ENCODE measurements at places on chromosomes 7 and 10.

DNA sequence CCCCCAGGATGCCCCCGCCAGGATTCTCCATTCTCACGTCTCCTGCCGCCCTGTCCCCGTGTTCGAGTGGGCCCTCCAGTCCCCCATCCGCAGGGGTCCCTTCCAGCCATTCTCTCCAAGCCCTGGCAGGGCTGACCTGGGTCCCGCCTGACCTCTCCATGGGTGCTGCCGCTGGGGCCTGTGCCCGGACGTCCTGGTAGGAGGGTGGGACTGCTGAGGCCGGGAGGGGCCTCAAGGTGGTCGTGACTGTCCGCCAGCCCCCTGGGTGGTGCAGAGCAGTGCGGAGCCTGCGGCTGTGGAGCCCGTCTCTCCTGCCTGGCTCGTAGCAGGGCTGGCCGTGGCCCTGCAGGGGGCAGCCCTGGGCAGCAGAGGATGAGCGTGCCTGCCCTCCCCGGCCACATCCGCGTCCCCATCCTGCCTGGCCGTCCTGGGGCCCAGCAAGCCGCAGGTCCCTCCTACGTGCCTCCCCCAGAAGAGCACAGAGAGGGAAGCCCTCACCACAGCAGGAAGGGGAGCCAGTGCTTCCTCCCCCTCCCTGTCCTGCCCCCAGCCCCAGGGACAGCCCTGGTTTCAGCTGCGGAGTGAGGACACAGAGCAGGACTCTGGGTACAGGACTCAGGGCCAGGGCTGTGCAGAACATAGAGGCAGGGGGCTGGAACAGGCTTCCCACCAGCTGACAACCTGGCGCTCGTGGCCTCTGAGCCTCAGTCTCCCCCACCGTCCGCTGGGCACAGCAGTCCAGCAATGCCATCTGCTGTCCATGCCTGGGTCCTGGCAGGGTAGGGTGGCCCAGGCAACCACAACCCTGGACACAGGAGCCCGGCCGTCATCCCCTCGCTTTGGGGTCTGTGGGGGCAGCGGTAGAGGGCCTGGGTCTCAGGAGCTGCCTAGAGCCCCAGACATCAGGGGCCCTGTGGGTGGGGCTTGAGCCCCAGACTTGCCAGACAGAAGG is 1.5 kb upstream of the GRIFIN start:
- DNase-seq: peak; percentile 50

GRCh38 chr10:83820033-83820432 is 319.3 kb upstream of the GHITM start:
- DNase-seq: no peak

DNA sequence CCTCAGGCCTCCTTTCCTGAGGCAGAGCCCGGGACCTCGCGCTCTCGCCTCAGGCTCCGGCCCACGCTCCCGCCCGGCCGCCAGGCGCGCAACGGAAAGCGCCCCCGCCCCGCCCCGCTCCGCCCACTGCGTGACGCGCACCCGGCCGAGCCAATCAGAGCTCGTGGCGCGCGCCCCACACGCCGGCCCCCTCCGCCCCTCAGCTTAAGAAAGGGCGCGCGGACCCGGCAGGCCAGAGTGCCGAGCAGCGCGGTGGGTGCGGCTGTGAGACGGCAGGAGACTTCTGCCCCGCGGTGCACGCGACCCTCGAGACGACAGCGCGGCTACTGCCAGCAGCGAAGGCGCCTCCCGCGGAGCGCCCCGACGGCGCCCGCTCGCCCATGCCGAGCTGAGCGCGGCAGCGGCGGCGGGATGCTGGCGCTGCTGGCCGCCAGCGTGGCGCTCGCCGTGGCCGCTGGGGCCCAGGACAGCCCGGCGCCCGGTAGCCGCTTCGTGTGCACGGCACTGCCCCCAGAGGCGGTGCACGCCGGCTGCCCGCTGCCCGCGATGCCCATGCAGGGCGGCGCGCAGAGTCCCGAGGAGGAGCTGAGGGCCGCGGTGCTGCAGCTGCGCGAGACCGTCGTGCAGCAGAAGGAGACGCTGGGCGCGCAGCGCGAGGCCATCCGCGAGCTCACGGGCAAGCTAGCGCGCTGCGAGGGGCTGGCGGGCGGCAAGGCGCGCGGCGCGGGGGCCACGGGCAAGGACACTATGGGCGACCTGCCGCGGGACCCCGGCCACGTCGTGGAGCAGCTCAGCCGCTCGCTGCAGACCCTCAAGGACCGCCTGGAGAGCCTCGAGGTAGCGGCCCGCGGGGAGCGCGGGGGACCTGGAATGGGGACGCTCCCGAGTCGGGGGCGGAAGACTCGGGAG is at the start of gene NPTX2:
NPTX2 (plus strand) TSS at position 235 of the 909 bp plus-strand sequence; CDS start at position 412, 177 bp downstream.
- DNase-seq: no peak

DNA sequence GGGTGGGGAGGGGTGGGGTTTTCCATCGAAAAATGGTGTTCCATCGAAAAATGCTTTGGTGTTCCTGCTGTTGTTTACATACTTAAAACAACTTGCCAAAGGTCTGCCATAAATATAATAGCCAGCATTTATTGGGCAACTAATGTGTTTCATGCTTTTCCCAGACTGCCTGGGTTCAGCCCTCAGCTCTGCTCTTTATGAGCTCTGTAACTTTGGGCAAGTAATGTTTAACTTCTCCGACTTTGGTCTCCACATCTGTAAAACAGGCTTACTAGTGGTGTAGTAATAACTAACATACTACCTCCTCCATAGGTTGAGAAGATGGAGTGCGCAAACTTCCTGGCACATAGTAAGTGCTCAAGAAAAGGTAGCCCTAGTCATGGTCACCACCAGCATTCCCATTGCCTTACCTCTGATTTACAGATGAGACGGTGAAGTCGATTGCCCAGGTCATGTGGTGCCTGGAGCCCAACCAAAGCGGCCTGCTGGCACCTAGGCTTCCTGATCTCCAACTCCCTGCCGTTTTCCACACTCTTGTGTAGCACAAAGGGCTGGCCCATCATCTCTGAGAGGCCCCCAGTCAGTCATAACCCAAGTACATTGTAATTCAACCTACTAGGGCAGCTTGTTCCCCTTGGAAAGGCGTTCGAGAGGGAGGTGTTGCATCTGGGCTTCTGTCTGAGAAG is 8.9 kb downstream of the ZMIZ1 start:
- DNase-seq: no peak

DNA sequence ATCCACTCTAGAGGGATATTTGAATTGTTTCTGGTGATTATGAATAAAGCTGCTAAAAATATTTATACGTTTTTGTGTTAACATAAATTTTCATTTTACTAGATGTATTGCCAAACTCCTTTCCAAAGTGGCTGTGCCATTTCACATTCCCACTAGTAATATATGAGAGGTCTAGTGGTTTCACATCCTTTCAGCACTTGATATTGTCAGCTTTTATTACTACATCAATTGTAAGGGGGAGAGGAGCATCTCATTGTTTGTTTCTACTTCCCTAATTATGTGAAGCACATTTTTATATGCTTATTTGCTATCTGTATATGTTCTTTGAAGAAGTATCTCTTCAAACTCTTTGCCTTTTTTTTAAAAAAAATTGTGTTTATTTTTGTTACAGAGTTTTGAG is 184.5 kb downstream of the ADK start:
- no peak for DNase-seq

- no peak for DNase-seq
These were observed 20.3 kb downstream of the TECTB start for GRCh38 chr10:112303528-112303927.

DNA sequence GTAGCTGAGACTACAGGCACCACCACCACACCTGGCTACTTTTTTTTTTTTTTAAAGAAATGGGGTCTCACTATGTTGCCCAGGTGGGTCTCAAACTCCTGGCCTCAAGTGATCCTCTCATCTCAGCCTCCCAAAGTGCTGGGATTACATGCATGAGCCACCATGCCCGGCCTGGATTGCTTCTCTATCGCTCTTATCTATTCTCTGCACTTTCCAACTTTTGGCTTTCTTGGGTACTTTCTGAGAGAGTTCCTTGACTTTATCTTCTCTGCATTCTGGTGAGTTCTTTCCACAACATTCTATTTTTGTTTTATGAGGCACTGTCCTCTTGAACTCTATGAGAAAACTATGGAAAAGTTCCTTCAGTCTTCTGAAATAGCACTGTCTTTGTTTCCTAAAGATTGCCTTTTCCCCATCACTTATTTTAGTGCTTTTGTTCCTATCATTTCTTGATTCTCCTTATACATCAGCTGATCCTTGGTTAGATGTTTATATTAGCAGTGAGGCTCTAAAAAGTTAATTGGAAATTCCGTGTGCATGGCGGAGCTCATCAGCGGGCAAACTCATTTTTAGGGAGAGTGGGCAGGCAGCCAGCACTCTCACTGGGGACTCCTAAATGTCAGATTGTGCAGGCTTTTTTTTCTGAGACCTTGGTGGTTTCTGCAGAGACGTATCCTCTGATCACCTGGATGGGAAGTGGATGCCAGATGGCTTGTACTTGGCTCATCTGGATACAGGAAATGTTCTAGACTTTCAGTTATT is 43.9 kb downstream of the HIP1 start:
- DNase-seq: no peak

- no peak for DNase-seq
These were observed 421 bp downstream of the SMURF1 start for GRCh38 chr7:99143521-99143852.

- no peak for DNase-seq
These were observed 49.1 kb downstream of the GNA12 start for GRCh38 chr7:2794836-2795636.

GRCh38 chr10:30827531-30828120 is 198.1 kb upstream of the LYZL2 start:
- DNase-seq: no peak

DNA sequence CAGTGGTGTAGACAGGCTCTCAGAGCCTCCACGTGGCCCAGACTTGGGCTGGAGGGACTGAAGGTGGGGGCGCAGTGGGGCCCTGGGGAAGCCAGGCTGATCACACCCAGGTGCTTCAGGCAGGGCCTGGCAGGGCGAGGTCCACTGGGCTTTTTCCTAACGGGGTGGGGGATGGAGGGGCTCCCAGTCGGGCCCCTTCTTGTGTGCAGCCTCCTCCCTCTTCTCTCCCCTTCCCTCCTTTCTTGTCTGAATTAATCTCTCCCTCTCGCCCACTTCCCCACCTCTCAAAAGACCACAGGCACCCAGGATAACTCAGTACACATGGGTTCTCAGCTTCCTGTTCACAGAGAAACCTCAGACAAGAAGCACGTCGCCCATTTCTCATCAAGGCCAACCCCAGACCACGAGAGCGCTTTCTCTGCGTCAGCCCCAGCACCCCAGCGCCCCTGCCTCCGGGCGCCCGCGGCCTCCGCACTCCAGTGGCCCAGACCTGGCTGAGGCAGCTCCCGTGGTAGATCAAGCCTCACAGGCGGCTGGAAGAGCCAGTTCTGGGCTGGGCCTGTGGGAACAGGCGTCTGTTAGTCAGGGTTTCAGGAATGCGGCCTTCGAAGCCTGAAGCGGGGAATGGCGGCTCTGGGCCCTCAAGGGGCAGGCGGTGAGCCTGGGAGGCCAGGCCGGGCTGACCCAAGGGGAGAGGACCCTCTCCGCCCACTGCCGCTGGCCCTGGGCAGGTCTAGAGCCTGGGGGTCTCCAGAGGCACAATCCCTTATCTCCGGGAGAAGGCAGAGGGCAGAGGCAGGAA is 50.6 kb downstream of the PWWP2B start:
- DNase-seq: peak; percentile 68

DNA sequence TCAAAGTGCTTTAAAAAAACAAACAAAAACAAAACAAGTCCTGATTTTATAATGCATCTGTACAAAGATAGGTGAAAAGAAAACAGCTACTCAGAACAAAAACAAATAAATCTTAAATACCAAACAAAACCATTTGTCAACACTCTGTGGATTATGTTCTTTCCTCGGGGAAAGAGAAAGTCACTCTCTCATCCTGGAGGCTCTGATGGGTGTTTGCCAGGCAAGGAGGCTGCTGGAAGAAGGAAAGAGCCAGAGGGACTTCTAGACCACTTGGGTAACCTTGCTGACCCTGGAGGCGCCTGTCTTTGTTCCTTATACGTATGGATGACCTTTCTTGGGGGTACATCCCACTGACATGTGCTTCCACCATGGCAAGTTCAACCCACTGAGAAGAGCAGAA is 92.8 kb downstream of the ZRANB1 start:
- no peak for DNase-seq

- no peak for DNase-seq
These were observed 183.9 kb downstream of the TCERG1L start for GRCh38 chr10:131127610-131128009.

GRCh38 chr10:100823194-100823593 is 77.8 kb downstream of the PAX2 start:
- no peak for DNase-seq

DNA sequence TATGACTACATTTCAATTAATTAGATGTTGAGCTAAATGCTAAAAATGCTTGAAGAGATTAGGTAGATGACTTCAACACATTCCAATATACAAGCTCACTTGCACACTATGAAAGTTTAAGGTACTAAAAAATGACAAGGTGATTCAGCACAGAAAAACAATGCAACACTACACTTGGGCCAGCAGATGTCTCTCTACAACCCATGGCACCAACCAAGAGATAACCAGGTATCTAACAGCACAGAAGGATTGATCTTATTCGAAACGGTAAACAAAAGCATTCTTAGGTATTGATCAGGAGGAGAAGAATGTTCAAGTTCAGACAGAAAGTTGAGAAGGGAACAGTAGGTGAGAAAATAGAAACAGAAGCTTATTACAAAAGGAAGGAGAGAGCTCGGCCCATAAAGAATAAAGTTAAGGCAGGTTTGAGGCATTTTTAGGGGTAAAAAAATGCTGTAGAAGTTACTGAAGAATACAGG is 248.2 kb upstream of the KLF14 start:
- DNase-seq: no peak

GRCh38 chr7:77903597-77903996 is 105.0 kb downstream of the PHTF2 start:
- peak; percentile 1 for DNase-seq

- DNase-seq: no peak
These were observed 5.3 kb downstream of the TECTB start for GRCh38 chr10:112288486-112288885.

GRCh38 chr10:30187010-30187409 is 127.6 kb upstream of the JCAD start:
- no peak for DNase-seq

DNA sequence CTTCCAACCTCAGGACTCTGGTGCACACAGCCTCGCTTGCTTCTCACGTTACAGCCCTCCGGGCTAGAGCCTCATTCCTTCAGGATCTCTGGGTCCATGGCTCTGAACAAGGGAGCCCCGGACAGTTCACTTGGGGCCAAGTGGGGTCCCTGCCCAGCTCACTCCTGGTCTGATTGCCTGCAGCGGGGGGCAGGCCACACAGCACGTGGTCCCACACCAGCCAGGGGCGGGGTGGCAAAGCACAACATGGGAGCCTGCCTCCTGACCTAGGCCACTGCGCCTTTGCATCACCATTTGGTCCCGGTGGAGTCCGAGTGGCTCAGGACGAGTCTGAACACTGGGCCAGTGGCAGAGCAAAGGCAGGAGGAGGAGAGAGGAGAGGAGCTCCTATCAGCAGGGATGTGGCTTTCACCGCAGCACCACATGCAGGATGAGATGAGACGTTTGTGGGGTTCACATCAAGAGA is 13.4 kb upstream of the CRYGN start:
- DNase-seq: no peak

DNA sequence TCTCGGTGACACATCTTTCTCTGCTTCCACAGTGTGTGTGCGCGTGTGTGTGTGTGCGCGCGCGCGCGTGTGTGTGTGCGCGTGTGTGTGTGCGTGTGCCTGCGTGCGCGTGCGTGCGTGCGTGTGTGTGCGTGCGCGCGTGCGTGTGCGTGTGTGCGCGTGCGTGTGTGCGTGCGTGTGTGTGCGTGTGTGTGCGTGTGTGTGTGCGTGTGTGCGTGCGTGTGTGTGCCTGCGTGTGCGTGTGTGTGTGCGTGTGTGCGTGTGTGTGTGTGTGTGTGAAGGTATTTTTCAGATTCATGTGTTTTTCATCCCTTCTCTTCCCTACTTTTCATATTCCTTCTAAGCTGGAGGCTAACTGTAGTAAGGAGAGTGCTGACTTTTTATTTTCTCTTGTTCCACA is 148.4 kb downstream of the CREB5 start:
- DNase-seq: no peak

Measured in activated CD4-positive, alpha-beta T cell treated with anti-CD3 and anti-CD28 coated beads for 4 hours (primary cell).